ENCODE measurements at places on chromosomes 1 and 21. TPM values are rescaled to one million over a fixed set of nuclear protein-coding genes. Genes with fewer than 3 reads are reported as not detected.

DNA sequence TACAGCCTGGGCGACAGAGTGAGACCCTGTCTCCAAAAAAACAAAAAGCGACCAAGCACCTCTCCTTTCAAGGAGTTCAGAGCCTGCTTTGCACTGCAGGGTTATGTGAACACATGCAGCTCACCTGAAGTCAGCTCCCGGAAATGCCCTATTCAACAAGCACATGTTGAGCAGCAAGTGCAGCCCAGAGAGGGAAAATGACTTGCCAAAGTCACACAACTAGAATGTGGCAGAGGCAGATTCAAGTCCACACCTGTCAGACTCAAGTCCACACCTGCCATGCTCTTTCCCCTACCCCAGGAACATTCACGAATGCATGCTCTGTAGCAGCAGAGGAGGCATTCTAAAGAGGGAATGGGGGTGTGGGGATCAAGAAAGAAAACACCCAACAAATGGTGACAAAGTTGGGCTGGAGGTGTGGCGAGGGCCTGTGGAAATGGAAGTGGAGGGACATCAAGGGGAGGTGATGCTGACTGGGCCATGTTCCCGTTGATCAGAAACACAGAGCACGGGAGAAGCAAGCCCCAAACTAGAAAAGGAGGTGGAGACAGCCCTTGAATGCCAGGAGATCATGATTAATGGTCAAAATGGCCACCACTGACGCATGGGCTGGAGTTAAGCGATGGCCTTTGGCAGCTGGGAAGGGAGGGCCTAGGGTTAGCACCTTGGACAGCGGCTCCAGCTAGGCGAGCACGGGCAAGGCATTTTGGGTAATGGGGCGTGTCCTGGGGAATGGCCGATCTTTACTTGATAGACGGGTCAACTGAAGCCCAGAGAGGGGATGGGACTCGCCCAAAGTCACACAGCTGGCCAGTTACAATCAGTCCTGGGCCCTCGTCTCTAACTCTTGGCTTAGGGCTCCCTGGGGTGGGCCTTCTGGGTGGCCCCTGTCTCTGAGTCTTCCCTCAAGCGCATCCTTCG, 21.5 kb downstream of the RAP1GAP start:
- peak; percentile 33 for DNase-seq

The TRMT1L gene
- 17.1 TPM for polyA plus RNA-seq

GRCh38 chr21:30233228-30234020, 17.5 kb upstream of the CLDN8 start:
- DNase-seq: no peak

- DNase-seq: no peak
Observed at GRCh38 chr1:40903106-40903505, 40.9 kb upstream of the CITED4 start.

DNA sequence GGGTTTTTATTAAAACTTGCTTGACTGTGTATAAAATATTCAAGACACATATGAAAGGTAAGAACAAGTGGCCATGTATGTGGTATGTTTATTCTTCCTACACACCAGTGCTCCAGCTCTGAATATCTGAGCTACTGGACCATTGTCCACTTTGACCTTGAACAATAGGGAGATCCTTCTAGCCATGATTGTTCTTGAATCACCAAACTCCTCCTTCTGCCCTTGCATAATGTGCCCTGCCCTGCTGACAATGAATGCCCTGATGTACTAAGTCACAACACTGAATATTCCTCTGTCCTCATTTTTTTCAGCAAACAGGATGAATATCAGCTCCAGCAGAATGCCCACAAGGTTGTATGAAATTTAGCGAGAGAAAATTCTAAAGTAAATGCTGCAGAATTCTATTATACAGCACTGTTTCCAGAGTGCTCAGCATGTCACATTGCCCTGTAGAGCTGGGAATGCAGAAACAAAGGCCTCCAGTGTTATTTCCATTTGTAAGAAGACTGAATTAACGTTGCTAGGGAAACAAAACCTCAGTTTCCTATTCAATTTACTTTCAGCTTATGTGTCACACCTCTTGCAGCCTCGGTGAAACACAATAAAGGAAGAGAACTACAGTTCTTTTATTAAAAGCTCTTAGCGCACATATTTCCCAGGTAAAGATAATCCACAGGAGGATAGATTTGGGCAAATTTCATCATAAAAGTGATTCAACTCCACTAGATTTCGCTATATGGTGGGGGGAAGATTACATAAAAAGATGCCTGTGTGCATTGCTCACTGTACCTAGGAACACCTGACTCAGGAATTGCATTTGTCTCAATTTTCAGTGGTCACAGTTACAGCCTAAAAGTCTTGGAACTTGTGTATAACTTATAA, 187.4 kb upstream of the ATP1B1 start:
- DNase-seq: peak; percentile 86

- no peak for DNase-seq
Observed at GRCh38 chr1:10108948-10109708, 76.4 kb downstream of the UBE4B start.

- DNase-seq: no peak
Observed at GRCh38 chr1:229015806-229016205, 255.1 kb upstream of the RAB4A start.

- no peak for DNase-seq
Observed at GRCh38 chr1:41284121-41284520, 42.0 kb upstream of the SCMH1 start.

DNA sequence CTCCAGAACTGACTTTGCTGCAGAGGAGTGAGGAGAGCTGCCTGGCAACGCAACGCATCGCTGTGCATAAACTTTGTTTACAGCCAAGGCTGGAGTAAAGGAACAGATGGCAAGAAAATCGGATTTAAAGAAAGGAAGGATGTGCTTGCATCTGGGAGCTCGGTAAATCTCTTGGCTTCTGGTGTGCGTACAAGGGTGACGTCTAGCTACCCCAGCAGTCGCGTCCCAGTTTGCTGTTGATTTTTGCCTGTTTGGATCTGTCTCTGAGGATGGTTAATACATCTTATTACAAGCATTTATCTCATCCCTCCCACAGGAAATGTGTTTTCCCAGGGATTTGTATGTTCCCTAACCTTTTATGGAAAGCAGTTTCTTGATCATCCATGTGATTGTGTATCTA, 73.3 kb upstream of the RALGPS2 start:
- DNase-seq: no peak

DNA sequence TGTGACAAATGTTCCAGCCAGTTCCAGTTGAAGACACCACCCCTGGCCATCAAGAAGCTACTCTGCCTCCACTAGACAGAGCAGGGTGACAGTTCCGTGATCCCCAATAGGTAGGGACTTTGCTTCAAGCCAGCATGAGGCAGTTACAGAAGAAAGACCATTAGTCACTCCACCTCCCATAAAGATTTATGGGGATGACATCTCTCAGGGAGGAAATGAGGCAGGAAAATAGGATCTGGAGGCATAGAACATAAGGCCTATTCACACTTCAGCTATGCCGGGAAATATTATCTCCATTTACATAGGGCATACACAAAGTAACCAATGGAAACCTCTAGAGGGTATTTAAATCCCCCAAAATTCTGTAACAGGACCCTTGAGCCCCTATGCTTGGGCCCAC, 3.5 kb upstream of the GBP7 start:
- DNase-seq: no peak

GRCh38 chr1:119506941-119507340, at the start of gene HSD3B1:
TSS of gene HSD3B1 (plus strand) at chr1:119507210. CDS start at chr1:119507477, 267 bp downstream.
- DNase-seq: no peak

- DNase-seq: no peak
Observed at GRCh38 chr21:33980276-33980916, 64.8 kb upstream of the ATP5PO start.

DNA sequence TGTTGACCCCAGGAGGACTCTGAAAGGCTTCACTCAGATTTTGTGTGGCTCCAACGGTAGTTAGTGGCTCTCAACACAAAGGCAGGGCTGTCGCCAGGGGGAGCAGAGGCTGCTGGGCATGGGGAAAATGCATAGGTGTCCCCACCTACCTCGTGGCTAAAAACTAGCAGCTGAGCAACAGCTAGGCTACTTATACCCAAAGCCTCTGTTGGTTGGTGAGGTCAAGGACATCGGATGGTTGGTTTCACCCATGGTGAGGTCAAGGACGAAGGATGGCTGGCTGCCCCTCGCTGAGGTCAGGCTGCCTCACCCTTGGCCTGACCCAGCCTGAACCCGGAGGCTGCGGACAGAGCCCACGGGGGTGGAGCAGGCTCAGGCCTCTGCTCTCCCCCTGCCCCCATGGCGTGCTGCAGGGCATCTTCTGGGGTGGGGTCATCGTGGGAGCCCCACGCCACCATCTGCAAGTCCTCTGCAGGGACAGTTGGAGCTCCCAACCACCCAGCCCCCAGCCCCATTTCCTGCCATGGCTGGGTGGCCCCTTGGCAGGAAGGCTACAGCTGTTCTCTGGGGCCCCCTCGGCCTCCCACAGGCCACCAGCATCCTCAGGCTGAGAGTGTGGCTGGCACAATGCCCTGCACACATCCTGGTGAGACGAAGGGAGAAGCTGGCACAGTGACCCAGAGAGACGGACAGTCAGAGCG, 8.5 kb upstream of the GNB1 start:
- no peak for DNase-seq

All from mammary epithelial cell (primary cell).